ENCODE measurements at places on chromosomes 7 and 10. TPM values are rescaled to one million over a fixed set of nuclear protein-coding genes. Genes with fewer than 3 reads are reported as not detected.

DNA sequence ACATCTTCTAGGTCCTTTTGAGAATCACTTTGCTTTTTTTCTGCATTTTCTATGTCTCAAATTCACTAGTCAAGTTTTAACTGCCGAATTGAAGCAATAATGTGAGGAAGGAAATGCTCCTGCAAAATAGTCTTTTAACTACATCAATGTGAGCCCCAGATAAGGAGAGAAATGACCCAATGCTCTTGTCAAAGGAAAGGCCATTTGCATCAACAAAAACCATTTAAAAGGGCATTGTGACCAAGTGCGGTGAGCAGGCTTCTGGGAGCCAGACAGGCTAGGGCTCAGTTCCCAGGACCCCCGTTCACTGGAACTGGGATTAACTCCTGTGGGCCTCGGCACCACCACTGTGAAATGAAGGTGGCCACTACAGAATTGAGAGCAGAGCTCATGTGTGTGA lies 127.9 kb upstream of the EEPD1 start:
- DNase-seq: no peak

- no peak for DNase-seq
Measured at GRCh38 chr7:40162516-40162915, 27.7 kb downstream of the SUGCT start.

DNA sequence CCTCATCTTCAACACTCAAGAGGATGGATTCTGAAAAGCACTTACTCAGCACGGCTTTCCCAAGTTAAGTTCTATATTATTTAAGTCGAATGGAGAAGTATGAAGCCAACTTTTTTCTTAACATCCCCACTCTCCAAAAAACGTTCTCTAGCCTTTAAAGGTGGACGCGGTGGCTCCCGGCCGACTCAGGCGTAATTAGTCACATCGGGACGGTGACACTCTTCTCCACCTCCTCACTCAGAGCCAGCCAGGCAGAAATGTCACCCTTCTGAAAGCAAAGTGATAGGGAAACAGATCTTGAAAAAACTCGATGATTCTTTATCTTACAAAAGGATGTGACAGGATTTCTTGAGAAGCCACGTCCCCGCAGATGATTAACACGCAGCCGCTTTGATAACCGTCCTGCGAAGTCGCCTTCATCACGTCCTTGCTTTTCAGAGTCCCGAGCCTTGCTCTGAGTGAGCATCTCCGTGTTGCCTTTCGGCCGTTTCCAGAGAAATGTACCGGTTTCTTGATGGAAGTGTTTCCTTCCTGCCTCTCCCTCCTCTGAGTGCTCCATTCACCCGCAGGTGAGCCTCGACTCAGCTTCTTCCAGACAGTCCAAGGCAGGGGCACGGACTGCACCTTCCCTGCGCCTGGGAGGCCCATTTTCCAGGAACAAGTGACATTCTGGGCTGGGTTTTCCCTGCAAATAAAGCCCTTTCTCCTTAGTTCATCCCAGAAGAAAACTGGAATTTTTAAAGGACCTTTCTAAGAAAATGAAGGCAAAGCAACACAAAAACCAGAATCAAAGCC lies 314.8 kb downstream of the DNAJB6 start:
- DNase-seq: no peak

DNA sequence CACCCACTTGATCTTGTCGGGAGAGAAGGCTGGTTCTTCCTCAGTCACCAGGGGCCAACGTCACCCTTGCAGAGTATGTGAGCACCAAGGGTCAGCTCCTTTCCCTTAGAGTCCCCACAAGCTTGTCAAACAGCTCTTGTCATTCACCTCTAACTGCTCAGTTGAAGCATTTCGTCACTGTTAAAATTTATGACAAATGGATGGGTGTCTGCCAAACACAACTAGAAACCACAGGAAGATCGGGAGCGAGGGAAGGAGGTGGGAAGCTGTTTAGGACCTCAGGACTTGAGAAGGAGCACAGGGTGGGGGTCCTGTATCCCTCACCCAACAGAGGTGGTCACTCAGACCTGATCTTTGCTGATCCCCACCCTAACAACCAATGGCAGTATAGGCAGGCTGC lies 373.3 kb upstream of the IGFBP3 start:
- no peak for DNase-seq

DNA sequence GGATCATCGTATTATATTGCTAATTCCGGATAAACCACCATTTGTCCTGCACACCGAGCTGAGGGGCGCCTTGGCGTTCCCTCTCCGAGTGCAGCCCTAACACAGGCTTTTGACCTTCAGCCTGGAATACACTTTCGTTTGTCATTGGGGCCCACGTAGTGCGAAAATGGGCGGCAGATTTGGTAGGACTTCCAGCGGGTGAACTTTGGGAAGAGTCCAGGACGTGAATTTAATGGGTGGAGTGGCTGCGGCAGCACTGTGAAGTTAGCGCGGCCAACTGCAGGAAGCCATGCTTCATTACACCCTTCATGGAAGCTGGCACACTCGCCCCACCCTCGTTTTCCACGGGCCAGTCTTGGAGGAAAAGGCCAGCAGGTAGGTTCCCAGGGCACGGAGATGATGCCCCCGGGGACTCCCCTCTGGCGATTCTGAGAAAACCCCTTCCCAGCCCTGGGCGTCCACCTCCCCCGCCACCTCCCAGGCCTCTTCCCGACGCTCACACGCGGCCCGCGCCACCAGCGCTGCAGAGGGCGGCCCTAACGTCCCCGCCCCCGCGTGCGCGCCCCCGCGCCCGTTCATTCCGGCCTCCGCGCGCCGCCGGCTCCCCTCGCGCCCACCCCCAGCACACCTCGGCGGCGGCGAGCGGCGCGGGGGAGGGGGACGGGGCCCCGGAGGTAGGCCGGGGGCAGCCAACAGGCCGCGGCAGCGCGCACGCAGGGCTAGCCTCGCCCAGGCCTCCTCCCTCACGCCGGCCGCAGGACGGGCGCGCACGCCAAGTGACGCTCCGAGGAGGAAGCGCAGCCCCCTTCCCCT lies at the start of gene MLLT10:
Gene MLLT10, plus strand, starts transcription at position 766 of the 813 bp plus-strand sequence. CDS start 413 bp downstream, outside the sequence.
- peak; percentile 92 for DNase-seq

GRCh38 chr10:50480054-50481007 lies 143.4 kb downstream of the SGMS1 start:
- DNase-seq: no peak

GRCh38 chr7:35716038-35716803 lies 21.3 kb upstream of the HERPUD2 start:
- peak; percentile 74 for DNase-seq

GRCh38 chr10:103856797-103857170 lies 1.4 kb upstream of the SH3PXD2A start:
- no peak for DNase-seq

DNA sequence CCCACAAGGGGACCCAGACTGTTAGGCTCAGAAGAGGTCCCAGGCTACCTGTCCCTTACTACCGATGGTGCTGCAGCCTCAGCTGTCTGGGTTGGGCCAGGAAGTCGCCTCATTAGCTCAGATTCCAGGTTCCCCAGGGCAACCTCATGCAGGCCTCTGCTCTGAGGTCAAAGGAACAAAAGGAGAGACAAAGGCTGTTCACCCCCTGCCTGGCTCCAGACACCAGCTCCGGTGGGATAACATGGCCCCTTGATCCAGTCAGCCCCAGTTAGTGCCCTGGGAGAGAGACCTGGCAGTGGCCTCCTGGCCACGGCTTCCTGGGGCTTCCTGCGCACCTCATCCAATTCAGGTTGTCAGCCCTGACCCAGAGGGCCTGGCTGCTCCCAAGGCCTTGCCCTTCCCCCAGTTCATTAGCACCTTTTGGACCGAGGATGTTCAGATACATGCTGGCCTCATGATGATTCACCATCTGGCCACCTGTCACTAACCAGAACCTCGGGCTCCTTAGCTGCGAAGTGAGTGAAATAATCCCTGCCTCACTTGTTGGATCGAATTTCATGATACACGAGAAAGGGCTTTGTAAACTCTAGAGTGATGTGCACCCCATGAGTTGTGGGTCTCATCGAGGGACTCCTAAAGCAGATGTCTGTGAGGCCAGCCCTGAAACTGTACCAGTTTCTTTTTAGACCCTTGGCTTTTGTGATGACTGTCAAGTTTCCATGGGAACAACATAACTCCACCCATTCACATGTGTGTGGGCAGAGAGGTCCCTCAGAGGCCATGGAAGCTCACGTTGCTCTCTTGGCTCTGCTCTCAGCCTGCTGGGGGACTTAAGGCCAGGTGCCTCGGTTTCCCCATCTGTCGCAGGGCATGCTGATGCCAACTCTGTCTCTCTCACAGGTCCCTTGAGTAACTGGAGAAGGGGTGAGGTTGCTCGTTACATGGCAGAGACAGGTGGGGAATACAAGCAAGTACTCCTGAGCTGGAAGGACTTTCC lies 79.5 kb upstream of the PCBD1 start:
- DNase-seq: peak; percentile 85

DNA sequence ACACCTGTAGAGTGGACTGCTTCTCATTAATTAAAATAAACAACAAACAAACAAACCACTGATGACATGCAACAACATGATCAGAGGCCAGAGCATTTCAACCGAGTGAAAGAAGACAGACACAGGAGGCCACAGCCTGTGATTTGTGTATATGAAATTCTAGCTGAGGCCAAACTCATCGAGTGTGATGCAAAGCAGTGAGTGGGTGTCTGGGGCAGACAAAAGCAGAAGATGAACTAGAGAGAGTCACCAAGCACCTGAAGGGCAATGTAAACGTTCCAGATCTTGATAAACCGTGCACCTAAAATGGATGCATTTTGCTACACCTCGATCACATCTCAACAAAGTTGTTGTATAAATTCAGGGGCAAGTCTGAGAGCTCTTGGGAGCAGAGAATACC lies 108.4 kb downstream of the KLF6 start:
- no peak for DNase-seq

- no peak for DNase-seq
Measured at GRCh38 chr10:11326913-11327616, 284.4 kb downstream of the USP6NL start.

- no peak for DNase-seq
Measured at GRCh38 chr10:34830217-34830822, 15.2 kb upstream of the PARD3 start.

DNA sequence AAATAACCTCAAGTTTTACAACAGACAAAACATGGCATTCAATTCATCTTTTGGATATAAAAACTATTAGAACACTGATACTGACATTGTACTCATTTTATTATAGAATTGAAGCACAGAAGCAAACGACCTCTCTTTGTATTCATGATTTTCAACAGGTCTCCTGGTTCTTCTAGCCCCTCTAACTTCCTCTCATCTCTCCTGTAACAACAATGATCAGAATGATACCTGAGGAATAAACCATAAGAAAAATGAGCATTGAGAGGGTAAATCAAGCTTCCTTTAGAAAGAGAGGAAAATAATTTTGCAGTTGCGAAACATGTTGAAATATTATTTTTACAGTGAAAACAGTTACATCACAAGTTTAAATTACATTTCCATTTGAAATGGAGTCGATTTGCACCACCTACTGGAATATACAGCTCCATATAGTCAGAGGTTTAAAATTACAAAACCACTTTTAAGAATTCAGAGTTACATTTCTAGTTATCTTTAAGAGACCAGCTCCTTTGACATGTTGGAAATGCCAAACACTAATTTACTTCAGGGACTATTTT lies 17.5 kb upstream of the TEX36 start:
- no peak for DNase-seq

GRCh38 chr7:12485845-12486244 lies 82.2 kb upstream of the VWDE start:
- no peak for DNase-seq

DNA sequence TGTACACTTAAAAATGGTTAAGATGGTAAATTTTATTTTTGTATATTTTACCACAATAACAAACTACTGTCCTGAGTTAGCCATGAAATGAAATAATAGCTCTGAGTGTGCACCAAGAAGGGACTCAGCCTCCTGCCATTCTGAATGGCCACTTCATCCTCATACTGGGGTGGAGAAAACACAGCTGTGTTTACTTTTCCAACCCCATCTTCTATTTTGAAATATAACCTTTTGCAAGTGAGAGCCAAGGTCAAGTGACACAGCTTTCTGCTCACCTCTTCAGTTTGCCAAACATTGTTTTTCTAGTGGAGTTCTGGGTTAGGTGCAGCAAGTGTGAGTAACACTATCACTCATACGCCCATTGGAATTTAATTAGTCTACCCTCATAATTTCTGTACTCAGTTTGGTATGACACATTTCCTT lies 107.4 kb upstream of the GLCCI1 start:
- DNase-seq: no peak

DNA sequence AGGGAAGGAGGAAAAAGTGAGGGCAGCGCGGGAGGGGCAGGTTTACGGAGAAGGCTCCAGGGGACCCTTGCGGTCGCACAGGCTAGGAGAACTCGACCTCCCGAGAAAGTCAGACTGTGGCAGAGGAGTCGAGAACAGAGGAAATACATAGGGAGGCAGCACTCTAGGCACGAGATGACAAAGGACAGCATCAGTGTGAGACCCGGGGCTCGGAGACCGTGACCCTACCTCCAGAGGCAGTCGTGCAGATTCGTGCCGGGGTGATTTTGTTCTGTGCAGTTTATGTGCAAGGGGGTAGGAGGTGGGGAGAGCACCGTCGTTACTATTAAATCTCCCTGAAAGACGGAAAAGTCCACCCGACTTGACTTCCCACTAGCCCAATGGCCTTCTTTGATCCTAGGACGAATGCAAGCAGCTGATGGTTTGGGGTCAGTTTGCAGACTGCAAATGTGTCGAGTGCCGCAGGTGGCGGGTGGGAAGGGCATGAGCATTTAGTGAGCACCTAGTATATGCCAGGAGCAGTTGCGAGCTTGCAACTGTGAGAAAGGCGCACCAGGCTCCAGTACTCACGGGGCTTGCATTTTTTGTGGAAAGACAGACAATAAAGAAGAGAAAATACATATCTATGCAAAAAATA lies 674 bp upstream of the OSBPL3 start:
- DNase-seq: no peak

GRCh38 chr7:130927564-130927963 lies 193.6 kb upstream of the KLF14 start:
- no peak for DNase-seq

- no peak for DNase-seq
Measured at GRCh38 chr10:122376364-122376961, 2.0 kb downstream of the PLEKHA1 start.

- DNase-seq: no peak
Measured at GRCh38 chr7:103719070-103719469, 270.4 kb downstream of the RELN start.

GRCh38 chr10:119384127-119384526 lies 158.4 kb downstream of the RGS10 start:
- no peak for DNase-seq

GRCh38 chr7:26237035-26237807 lies 35.7 kb downstream of the CBX3 start:
- DNase-seq: peak; percentile 5

DNA sequence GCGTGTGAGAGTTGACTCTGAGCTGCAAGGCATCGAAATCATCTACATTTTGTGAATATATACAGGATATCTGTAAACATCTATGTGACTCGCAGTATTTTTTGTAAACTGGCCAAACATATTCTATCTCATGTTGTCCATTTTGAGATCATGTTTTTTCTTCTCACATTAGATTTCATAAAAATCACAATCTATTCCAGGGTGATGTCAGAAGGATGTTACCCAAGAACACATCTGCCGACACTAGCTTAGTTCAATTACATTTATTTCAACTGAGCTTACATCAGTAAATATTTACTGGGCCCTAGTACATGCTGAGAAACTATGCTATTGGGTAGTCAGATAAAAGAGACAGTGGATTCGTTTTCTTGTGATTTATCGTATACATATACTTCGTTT lies 2.5 kb upstream of the BUB3 start:
- DNase-seq: no peak

The SNX10 gene
- 40.6 TPM for total RNA-seq
